AG04450 (cell line): ENCODE measurements at places on chromosomes 1 and 21. TPM values are rescaled to one million over a fixed set of nuclear protein-coding genes. Genes with fewer than 3 reads are reported as not detected.
A peak's percentile ranks its signal among the peaks of the same experiment; 100 is the strongest.

DNA sequence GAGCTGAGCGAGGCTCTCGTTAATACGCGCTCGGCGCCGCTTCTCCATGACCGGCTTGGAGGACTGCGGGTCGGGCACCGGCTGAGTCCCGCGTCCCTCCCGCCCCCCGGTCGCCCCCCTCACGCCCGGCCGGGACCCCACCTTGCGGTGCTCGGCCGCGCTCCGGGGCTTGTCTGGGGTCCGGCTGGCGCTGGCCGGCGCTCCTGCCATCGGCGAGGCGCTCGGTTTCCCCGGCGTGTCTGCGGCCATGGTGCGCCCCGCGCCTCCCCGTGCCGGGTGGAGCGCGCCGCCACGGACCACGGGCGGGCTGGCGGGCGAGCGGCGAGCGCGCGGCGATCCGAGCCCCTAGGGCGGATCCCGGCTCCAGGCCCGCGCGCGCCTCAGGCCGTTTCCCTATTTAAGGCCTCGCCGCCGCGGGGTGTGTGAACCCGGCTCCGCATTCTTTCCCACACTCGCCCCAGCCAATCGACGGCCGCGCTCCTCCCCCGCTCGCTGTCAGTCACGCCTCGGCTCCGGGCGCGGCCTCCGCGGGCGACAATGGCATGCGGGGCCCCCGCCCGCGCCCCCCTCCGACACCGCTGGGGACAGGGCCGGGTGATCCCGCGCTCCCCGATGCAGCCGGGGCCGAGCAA, at the start of gene HES4:
TSS of gene HES4 (minus strand) at position 373 of the 632 bp plus-strand sequence. CDS start at position 249, 124 bp downstream.
- peak; percentile 75 for DNase-seq

GRCh38 chr1:198649232-198649967, 10.6 kb downstream of the PTPRC start:
- no peak for DNase-seq

Gene EIF2D
- polyA plus RNA-seq = 71.8 and 74.0 TPM in 2 replicates

GRCh38 chr1:160205242-160206035, at the start of gene PEA15:
Gene PEA15, plus strand, starts transcription at chr1:160205384. Its CDS starts 6,161 bp downstream, at chr1:160211545.
- DNase-seq = no peak

Gene FASLG
- polyA plus RNA-seq = not detected in 2 replicates

Gene CNTN2
- polyA plus RNA-seq = not detected in 2 replicates

DNA sequence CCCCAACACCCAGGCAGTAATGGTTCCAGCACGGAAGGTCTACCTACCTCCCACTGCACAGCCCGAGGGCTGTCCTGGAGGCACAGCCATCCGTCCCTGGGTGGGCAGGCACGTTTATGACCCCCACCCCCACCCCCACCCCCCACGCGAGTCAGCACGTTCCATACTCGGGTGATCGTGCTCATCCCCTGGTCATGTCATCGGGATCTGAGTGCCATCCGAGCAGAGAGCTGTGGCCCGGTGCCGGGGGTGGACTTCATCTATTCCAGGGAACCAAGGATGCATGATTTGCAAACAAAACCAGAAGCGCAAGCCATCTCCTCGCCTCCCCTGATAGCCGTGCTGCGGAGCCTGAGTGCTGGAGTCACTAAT, 1.1 kb downstream of the TSPEAR start:
- no peak for DNase-seq

DNA sequence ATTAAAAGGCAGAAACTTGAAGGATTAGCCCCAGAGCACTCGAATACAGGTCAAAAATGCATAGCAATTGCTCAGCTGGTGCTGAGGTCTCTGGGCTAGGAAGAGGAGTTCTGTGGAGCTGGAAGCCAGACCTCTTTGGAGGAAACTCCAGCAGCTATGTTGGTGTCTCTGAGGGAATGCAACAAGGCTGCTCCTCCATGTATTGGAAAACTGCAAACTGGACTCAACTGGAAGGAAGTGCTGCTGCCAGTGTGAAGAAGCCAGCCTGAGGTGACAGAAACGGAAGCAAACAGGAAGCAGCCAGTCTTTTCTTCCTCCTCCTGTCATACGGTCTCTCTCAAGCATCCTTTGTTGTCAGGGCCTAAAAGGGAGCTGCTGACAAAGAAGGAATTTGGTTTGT, 233.4 kb upstream of the FGGY start:
- DNase-seq = no peak

GRCh38 chr1:26597629-26598039, 68.1 kb downstream of the RPS6KA1 start:
- no peak for DNase-seq

DNA sequence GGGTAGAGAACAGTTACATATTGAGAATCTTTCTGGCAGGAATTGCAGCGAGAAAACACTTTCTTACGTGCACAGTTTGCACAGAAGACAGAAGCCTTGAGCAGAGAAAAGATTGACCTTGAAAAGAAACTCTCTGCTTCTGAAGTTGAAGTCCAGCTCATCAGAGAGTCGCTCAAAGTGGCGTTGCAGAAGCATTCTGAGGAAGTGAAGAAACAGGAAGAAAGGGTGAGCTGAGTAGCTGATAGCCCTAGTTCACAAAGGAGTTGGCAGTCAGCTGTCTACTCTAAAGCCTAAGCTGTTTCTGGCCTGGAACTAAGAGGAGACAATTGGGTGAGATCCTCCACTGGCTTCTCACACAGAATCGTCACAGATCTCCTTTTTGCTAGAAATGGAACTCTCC, 20.3 kb upstream of the SH3BGRL3 start:
- DNase-seq = no peak

DNA sequence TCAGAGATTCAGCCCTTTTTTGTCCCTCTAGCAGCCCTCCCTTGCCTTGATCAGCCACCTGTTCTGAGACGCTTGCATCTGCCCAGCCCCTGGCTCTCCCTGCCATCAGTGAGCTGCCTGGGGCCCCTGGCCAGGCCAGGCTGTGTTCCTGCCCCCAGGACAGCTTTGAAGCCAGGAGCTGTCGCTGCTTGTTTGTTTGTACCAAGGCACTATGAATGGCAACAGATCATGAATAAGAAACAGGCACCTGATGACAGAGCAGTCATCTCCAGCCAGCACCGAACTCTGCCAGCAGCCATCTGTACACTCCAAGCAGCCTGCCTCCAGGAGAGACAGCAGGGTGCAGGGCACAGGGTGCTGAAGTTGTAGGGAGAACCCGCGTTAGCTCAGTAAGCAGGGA, 8.1 kb upstream of the VWA5B1 start:
- no peak for DNase-seq
